ENCODE measurements at places on chromosomes 1 and 21.

DNA sequence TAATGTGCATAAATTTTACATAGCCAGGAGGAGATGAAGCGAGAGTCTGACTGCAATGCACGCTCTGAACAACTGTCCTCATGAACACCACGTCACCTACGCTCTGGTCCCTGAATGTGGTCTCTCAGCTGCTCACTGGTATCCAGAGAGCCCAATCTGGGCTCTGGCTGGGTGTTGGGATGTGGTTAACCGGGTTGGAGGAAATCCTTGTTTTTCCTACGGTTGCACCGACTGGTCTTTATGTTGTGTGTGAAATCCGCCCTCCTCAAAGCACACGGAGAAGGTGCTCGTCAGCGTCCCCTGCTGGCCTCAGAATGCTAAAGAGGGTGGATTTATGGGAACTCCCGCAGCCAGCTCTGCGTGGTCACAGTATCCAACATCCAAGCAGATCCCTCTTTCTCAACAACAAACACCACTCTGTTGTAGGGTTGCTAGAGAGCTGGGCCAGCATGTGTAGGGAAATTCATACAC is 51.8 kb upstream of the FAM89A start:
- DNase-seq = no peak

GRCh38 chr1:198300451-198300850 is 143.7 kb downstream of the NEK7 start:
- no peak for DNase-seq

GRCh38 chr1:60129911-60130310 is 56.3 kb upstream of the C1orf87 start:
- DNase-seq = no peak

GRCh38 chr1:82848043-82848442 is 1047.3 kb downstream of the ADGRL2 start:
- DNase-seq = no peak

GRCh38 chr1:229479660-229480399 is 28.3 kb downstream of the NUP133 start:
- DNase-seq = no peak

GRCh38 chr1:44694863-44695478 is 20.5 kb downstream of the ARMH1 start:
- no peak for DNase-seq

DNA sequence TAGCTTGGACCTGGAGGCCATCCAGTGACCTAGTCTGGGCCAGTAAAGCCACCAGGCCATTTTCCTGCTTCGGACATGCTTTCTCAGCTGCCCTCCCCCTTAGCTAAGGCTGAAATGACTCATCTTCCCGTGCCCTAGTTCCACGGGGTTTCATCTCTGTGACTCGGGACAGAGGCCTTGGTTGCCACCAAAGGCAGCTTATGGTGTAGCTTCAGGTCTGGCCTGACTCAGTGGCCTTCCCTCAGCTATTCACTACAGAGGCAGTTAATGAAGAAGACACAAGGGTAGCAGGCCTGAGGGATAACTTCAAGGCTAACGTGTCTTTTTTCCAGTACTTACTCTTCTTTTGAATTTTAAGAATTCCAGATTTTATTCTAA is 82.4 kb downstream of the PBX1 start:
- DNase-seq = no peak

DNA sequence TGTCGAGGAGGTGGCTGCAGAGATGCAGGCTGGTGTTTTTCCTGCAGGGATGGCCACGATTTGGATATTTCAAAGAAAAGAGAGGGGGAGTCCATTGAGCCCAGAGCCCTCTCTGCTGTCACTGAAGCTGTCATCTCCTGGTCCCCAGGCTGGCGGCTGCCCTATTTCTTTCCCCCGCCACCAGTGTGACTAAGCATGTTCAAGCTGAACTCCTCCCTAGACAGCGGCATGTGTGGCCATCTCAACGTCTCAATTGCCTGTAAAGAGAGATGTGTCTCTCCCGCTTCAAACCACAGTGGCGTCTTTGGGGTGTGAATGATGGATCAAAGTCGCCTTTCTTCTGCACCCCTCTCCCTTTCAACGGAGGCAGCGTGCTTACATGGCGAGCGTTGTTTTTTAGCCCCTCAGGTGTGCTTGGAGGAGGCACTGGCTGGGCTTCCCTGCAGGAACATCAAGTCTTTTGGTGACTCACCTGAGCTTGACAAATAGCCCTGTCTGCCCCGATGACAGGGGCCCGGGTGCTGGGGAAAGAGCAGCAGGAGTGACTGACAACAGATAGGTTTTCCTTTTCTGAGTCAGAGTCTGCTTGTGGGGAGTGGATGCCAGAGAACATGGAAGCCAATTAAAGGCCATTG is 346.4 kb upstream of the AJAP1 start:
- DNase-seq = no peak

DNA sequence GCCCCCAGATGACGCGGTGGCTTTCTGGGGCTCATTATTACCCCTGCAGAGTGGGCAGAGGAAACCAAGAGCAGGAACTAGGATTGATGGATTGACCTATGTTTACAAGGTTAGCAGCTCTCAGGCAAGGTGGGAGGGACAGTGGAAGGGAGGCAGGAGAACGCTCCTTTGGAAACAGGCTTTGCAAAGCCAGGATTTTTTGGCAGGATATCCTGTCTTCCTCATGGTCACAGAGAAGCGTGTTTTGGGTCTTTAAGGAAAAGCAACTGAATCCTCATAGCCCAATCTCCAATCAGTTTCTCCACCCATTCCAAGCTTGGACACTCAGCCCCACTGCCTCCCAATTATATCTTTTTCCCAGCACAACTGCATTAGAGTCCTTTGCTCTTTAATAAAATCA is 105.6 kb upstream of the SOD1 start:
- no peak for DNase-seq
